ENCODE measurements at places on chromosomes 1 and 21. TPM values are rescaled to one million over a fixed set of nuclear protein-coding genes. Genes with fewer than 3 reads are reported as not detected.
A peak's percentile ranks its signal among the peaks of the same experiment; 100 is the strongest.

The TMIGD3 gene
- 0.26 TPM for total RNA-seq

The SLC44A5 gene
- 0.24 TPM for total RNA-seq

DNA sequence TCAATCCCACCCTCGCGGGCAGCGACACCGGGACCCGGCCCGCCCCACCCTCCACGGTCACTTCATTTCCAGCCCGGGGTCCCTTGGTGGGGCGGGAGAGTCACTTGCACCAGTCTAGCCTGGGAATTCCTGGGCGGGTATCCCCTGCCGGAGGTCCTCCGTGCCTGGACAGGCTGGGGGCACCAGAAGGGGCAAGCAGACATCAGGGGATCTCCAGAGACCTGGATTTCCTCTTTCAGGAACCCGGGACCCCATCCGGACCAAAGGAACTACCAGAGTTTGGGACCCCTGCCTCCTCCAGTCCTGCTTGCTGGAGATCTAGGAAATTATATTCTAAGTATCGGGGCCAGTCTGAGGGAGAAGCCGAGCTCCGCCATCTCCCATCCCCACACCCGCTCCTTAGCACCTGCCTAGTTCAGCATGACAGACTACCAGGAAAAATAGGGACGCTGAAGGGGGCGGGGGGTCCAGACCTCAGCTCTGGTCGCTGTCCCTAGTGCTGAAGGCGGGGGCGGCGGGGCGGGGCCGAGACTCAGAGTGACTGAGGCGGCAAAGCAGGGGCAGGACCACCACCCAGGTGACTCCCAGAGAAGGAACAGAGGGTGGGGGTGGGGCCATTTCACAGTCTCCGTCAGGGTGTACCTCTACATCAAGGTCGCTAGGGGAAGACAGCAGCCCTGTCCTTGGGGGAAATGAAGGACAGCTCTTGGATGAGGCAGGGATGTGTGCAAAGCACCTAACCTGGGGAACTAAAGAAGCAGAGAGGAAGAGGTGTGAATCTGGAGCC, 832 bp downstream of the HCN3 start:
- peaks cover 29% of the 10 kb centered on the region for H3K4me1 ChIP-seq
- peak; percentile 75 for DNase-seq
- H3K27ac ChIP-seq = peak overlapping the region; percentile 7
- no peaks in the 10 kb centered on the region for H3K36me3 ChIP-seq
- peak overlapping the region; percentile 59 for H3K4me3 ChIP-seq

- DNase-seq = no peak
- no peak overlapping the region for H3K27ac ChIP-seq
- H3K4me1 ChIP-seq = peaks cover 8% of the 10 kb centered on the region
- H3K4me3 ChIP-seq = no peak overlapping the region
- H3K36me3 ChIP-seq = no peaks in the 10 kb centered on the region
These were observed 1656.9 kb downstream of the MRPL39 start for GRCh38 chr21:23950344-23950743.

DNA sequence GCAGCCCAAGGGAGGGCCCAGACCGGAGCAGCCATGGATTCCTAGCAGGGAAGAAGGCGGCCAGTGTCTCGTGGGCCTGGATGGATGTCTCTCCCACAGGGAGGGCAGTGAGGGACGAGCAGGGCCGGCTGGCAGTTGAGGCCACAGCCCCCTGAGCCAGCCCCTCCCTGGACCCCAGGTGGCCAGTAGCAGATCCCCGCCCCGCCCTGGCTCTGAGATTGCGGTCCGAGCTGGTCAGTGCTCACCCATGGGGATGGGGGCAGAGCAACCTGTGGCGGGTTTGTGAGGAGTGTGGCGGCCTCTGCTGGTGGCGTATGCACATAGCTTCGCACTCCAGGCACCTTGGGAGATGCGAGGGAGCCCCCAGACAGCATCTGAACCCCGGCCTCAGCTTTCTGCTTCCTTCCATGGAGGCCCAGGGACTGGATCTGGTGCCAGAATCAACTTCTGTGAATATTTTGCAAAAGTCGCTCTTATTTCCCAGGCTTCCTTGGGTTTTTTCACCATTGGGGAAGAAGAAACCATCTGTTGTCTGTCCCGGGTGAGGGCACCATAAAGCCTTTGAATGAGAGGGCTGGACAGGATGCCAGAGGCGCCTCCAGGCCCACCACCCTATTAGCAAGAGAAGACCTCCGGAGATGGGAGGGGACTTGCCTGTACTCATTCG, 8.4 kb upstream of the KCNN3 start:
- no peak overlapping the region for H3K4me3 ChIP-seq
- no peak overlapping the region for H3K27ac ChIP-seq
- no peaks in the 10 kb centered on the region for H3K4me1 ChIP-seq

GRCh38 chr1:212129781-212130180, 94.2 kb downstream of the DTL start:
- DNase-seq = no peak
- no peak overlapping the region for H3K4me3 ChIP-seq
- H3K4me1 ChIP-seq = peaks cover 8% of the 10 kb centered on the region
- no peaks in the 10 kb centered on the region for H3K36me3 ChIP-seq

- H3K4me3 ChIP-seq = no peak overlapping the region
- no peak for DNase-seq
- H3K27me3 ChIP-seq = no peaks in the 10 kb centered on the region
- H3K27ac ChIP-seq = no peak overlapping the region
- no peaks in the 10 kb centered on the region for H3K36me3 ChIP-seq
These were observed 225.4 kb upstream of the NRIP1 start for GRCh38 chr21:15289896-15290841.

The LCE1A gene
- not detected for total RNA-seq

The RIPPLY3 gene
- total RNA-seq = not detected

- no peaks in the 10 kb centered on the region for H3K36me3 ChIP-seq
- no peaks in the 10 kb centered on the region for H3K27me3 ChIP-seq
- no peak for DNase-seq
These were observed 141.2 kb downstream of the SLC44A5 start for GRCh38 chr1:75469586-75470173.

DNA sequence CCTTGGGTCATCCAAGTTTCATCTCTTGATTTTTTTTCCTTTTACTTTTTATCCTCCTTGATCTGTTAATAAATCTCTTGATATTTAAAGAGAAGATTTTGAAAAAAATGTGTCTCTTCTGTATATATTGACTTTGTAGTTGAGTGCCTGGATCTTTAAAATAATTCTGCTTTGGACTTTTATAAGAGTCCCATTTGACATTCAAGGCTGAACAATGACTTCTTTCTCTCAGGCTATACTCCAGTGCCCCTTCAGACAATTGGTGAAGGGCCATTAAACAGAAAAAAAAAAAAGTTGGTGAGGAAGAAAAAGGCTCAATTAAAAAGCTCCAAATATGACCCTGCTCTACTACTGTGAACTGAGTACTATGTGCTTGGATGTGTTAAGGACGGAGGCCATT, 40.9 kb upstream of the CITED4 start:
- no peak for DNase-seq
- H3K27me3 ChIP-seq = no peaks in the 10 kb centered on the region
- no peak overlapping the region for H3K4me3 ChIP-seq
- no peaks in the 10 kb centered on the region for H3K4me1 ChIP-seq

GRCh38 chr1:213689260-213689659, 298.5 kb upstream of the PROX1 start:
- DNase-seq = no peak
- no peaks in the 10 kb centered on the region for H3K4me1 ChIP-seq
- H3K36me3 ChIP-seq = no peaks in the 10 kb centered on the region
- no peak overlapping the region for H3K4me3 ChIP-seq
- H3K27me3 ChIP-seq = no peaks in the 10 kb centered on the region
- H3K27ac ChIP-seq = no peak overlapping the region

GRCh38 chr1:23194119-23194984, 22.9 kb downstream of the HTR1D start:
- no peak overlapping the region for H3K4me3 ChIP-seq
- H3K27ac ChIP-seq = no peak overlapping the region
- no peaks in the 10 kb centered on the region for H3K36me3 ChIP-seq
- H3K27me3 ChIP-seq = no peaks in the 10 kb centered on the region
- no peak for DNase-seq

GRCh38 chr1:172298141-172298540, 122.3 kb upstream of the C1orf105 start:
- no peaks in the 10 kb centered on the region for H3K36me3 ChIP-seq
- no peak overlapping the region for H3K27ac ChIP-seq
- H3K4me1 ChIP-seq = no peaks in the 10 kb centered on the region

Measured in CD8-positive, alpha-beta memory T cell (primary cell).